ENCODE measurements at places on chromosomes 4 and X. TPM values are rescaled to one million over a fixed set of nuclear protein-coding genes. Genes with fewer than 3 reads are reported as not detected.

The SEPTIN6 gene
- 25.4 TPM for total RNA-seq

The CFAP99 gene
- total RNA-seq, result 0.42 TPM

The MAGEB10 gene
- total RNA-seq, result 0.10 TPM

The PAGE5 gene
- total RNA-seq, result not detected

The LEF1 gene
- total RNA-seq, result 13.1 TPM

Data from M059J (cell line).